Activated CD4-positive, alpha-beta memory T cell treated with anti-CD3 and anti-CD28 coated beads, Interleukin-2, amount 10 ng/mL, durations not matched to agents 7 days and 5 days (primary cell): ENCODE measurements at places on chromosomes 6 and 20. TPM values are rescaled to one million over a fixed set of nuclear protein-coding genes. Genes with fewer than 3 reads are reported as not detected.

Gene PNLDC1
- 0.25 TPM for total RNA-seq

Gene SLC17A1
- not detected for total RNA-seq

Gene BMP7
- not detected for total RNA-seq

Gene LAMA2
- 0.15 TPM for total RNA-seq

Gene COL21A1
- total RNA-seq: not detected

Gene GABRR1
- total RNA-seq: not detected

Gene CARMIL1
- total RNA-seq: 1.3 TPM

Gene STMND1
- not detected for total RNA-seq

Gene HSPA12B
- 0.08 TPM for total RNA-seq

Gene B3GAT2
- not detected for total RNA-seq

Gene CEP57L1
- 23.3 TPM for total RNA-seq

Gene TGM6
- not detected for total RNA-seq

Gene HIVEP2
- total RNA-seq: 32.8 TPM

Gene ZSCAN31
- 0.88 TPM for total RNA-seq

Gene CCDC170
- total RNA-seq: not detected

Gene FGD2
- 4.7 TPM for total RNA-seq

Gene ARG1
- total RNA-seq: not detected

Gene UNC93A
- not detected for total RNA-seq

Gene IMPG1
- not detected for total RNA-seq

Gene SNAP25
- 0.18 TPM for total RNA-seq

Gene SLC17A3
- total RNA-seq: 0.96 TPM

Gene ROMO1
- total RNA-seq: 98.4 TPM

Gene PNPLA1
- total RNA-seq: 0.13 TPM

Gene TRDN
- not detected for total RNA-seq

Gene HS3ST5
- total RNA-seq: not detected

Gene PAK5
- not detected for total RNA-seq

Gene APOBEC2
- not detected for total RNA-seq

Gene ENPP4
- 9.4 TPM for total RNA-seq

Gene FKBP5
- 51.5 TPM for total RNA-seq

Gene C6orf62
- 155 TPM for total RNA-seq
